ENCODE measurements at places on chromosomes 2 and 18. TPM values are rescaled to one million over a fixed set of nuclear protein-coding genes. Genes with fewer than 3 reads are reported as not detected.
A peak's percentile ranks its signal among the peaks of the same experiment; 100 is the strongest.

Gene SOCS6
- 4.5 TPM for total RNA-seq

Gene CD28
- 224 TPM for total RNA-seq

DNA sequence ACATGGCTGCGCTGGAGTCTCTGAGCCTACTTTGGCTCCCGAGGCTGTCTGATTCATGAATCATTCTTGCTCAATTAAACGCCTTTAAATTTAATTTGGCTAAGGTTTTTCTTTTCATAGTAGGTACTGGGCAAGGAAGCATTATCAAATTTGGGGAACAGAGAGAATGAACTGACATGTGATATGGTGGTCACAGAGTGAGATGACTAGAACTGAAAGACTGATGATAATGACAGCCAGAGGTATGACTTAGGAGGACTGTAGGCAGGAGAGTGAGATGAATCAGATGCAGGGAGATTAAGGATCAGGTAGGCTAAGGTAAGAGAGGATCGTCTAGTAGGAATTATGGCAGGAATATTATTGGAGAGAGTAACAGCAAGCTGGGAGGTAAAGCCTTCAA lies 40.9 kb upstream of the ST8SIA3 start:
- H3K4me3 ChIP-seq, result no peak overlapping the region
- no peak overlapping the region for H3K27ac ChIP-seq
- no peaks in the 10 kb centered on the region for H3K27me3 ChIP-seq
- no peaks in the 10 kb centered on the region for H3K4me1 ChIP-seq
- no peak for DNase-seq

DNA sequence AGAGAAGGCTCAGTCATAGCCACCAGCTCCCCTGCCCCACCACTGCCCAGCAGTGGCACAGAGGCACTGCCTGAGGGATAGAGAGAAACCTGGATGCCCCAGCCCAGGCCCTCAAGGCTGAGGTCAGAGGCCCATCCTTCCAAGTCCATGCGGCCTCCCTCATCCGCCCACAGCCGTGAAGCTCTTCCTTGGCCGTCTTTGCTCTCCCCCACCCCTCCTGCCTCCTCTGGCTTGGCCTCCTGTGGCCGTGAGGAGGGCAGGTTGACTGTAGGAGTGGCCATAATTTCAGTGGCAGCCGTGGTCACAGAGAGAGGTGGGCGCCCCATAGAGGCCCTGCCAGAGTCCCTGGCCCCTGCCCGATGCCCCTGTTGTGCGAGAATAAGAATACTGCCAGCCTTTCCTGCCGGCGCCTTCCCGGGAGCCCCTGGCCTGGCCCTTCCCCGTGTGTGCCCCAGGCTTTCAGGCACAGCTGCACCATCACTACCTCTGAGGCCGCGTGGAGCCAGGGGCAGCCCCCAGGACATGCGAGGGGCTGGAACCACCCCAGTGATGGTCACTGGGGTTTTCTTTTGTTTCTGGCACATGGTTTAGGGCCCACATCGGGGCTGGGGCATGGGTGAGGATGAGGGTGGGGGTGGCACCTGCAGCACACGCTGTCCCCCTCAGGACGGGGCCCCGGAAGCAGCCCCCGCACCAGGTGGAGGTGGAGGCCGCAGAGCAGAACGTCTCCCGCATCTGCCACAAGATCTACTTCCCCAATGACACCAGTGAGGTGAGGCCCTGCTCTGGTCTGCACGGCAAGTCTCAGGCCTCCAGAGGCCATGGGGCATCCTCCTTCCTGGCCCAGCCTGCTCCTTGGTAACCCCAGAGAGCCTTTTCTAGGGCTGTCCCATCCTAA lies 13.1 kb upstream of the GPR17 start:
- H3K4me3 ChIP-seq, result no peak overlapping the region
- H3K4me1 ChIP-seq, result no peaks in the 10 kb centered on the region
- no peak for DNase-seq
- H3K27ac ChIP-seq, result peak overlapping the region; percentile 40

DNA sequence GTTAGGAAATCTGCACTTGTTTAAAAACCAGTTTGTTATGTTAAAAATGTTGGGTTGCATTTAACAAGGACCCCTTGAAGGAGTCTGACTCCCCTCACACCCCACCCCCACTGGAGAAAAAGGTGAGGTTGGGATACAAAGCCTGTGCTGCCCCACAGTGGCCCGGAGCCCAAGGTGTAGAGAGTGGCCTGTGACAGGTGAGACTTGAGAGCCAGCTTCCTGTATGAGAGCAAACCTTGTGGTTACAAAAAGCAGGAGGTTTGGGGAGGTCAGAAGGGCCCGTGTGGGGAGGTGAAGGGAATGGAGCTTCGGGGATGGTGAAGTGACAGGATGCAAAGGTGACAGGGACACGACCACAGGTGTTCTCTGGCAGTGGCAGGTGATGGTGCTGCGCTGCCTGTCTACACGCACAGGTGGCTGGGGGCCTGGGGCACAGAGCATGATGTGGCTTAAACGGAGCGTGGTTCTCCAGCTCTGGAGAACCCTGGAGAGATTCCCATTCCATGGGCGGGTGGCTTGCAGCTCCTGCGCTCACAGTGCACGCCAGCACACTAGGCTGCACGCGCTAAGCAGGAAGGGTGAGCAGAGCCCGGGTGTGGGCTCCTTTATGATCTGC lies 29.0 kb downstream of the IMPA2 start:
- no peaks in the 10 kb centered on the region for H3K4me1 ChIP-seq
- no peaks in the 10 kb centered on the region for H3K36me3 ChIP-seq
- no peaks in the 10 kb centered on the region for H3K27me3 ChIP-seq
- no peak overlapping the region for H3K27ac ChIP-seq
- no peak overlapping the region for H3K4me3 ChIP-seq

DNA sequence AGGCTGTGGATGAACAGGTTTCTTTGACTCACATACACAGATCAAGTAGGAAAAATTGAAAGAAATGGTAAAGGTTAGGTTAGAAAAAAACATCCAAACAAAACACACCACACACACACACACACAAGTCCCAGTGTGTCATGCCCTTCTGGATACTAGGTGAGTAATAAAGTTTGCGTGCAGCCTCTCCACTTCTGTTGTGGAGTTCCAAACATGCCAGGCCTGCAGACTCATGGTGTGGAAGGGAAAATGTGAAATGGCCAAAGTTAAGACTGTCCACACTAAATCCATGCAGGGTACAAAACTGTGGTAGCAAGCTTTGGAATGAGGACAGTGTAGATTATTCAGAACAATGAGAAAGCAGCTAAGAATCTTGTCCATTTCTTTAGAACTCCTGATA lies 114.6 kb downstream of the IKZF2 start:
- no peak overlapping the region for H3K4me3 ChIP-seq
- no peak for DNase-seq
- peaks cover 4% of the 10 kb centered on the region for H3K4me1 ChIP-seq
- H3K27me3 ChIP-seq, result no peaks in the 10 kb centered on the region
- no peaks in the 10 kb centered on the region for H3K36me3 ChIP-seq
